Stimulated activated CD8-positive, alpha-beta memory T cell treated with anti-CD3 and anti-CD28 coated beads, Interleukin-2, amount 100 ng/mL, for 1 hour (primary cell): ENCODE measurements at places on chromosomes 13 and 19.

- no peak for DNase-seq
Observed at GRCh38 chr19:14497228-14497921, 1.4 kb upstream of the GIPC1 start.

DNA sequence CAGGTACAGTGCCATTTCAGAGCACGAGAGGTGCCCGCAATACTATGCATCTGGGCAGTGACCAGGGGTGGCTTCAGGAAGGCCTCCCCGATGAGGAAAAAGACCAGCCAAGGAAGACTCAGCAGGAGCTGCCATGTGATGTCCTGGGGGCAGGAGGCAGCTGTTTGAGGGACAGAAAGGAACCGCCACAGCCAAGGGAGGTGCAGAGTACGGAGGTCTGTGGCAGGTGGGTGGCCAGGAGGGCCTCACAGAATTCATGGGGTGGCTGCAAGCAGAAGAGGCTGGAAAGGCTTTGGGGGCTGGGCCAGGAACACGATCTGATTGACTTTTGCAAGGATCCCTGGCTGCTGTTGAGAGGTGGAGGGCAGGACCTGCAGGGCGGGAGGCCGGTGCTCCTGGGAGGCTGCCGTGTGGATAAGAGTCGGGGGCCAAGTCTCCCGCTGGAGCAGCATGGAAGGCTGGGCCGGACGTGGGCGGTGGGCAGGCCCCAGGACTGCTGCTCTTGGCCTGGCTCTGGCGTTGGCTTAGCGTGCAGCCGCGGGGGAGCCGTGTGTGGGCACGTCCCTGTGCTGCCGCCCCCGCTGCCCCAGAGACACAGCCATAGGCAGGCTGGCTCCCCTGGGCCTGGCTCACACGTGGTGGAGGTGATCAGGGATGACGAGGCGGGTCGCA is 29.1 kb downstream of the CEBPA start:
- DNase-seq: no peak

DNA sequence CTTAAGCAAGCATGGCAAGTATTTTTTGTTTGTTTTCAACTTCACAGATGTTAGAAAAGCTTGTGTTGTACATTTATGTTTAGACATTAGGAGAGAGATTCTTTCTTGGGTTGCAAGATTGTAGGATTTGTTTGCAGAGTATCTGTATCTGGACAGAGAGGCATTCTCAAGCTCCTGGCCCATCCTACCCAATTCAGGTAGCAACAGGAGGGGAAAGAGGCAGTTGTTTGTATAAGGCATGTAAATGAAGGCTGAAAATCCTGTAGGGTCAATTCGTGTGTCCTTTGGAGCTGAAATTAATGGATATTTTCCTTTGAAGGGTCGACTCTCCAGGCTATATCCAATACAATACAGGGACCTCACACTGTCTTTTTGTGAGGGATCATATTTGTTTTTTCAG is 147.3 kb downstream of the KCNRG start:
- no peak for DNase-seq

DNA sequence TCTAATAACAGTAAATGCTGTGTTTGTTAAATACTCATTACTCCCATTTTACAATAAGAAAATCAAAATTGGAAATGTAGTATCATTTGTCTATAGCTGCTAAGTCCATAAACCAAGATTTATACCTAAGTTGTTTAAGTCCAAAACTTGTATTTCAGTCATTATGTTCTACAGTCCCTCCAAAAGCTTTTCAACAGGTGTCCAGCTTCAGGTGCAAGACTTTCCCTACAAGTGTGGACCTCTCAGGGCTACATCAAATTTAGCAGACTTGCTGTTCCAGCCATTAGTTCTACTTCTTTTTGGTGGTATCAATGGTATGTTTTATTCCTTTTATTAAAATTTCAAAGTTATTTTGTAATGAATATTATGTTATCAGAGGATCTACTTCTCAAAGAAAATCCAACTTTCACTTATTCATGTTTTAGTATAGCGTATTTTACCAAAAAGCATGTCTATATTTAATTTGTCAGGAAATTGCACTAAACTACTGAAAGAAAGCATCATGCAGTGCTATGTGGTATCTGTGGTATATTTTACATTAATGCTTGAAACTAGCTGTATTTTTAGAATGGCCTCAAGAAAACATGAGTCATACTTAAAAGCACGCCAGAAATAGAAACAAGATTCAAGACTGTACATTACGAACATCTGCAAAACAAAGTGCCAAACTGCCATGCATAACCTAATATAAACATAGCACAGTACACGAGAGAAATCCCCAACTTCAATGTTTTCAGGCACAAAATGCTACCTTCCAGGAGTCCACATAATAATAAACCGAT is 44.5 kb downstream of the VWA8 start:
- no peak for DNase-seq

DNA sequence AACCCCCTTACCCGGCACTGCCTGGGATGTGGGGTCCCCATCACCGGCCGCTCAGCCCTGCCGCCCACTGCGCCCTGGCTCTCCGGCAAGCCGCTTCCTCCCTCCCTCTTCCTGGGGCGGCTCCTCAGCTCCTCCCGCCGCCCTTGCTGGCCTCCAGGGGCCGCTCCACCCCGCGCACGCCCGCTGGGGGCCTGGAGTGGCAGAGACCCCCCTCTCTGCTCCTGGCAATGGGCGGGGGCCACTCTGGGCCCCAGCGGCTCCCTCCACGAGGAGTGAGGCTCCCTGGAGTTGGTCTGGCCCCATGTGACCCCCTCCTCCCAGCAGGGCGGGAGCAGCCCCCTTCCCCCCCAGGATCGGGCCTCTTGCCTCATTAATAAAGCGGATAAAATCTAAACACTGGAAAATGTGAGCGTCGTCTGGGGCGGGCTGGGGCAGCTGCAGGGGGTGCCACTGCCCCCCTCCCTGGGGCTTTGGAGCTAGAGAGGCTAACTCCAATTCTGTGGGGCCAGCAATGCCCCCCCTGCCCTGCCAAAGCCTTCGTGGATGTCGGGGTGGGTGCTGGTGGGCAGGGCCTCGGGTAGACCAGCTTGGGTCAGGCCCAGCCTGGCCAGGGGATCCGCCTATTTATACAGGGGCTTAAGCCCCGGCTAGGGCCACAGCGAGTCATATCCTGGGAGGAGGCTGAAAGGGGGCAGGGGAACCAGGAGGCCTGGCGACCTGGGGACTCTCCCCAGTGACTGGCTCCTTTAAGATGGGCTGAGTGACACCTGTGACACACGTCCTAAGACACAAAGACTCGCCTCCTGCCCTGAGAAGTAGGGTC is at the start of gene PTGER1:
PTGER1 (minus strand) TSS at position 104 of the 823 bp plus-strand sequence. CDS start 1,034 bp downstream, outside the sequence.
- no peak for DNase-seq

- no peak for DNase-seq
Observed at GRCh38 chr19:33395561-33396550, 22.3 kb downstream of the CEBPG start.

DNA sequence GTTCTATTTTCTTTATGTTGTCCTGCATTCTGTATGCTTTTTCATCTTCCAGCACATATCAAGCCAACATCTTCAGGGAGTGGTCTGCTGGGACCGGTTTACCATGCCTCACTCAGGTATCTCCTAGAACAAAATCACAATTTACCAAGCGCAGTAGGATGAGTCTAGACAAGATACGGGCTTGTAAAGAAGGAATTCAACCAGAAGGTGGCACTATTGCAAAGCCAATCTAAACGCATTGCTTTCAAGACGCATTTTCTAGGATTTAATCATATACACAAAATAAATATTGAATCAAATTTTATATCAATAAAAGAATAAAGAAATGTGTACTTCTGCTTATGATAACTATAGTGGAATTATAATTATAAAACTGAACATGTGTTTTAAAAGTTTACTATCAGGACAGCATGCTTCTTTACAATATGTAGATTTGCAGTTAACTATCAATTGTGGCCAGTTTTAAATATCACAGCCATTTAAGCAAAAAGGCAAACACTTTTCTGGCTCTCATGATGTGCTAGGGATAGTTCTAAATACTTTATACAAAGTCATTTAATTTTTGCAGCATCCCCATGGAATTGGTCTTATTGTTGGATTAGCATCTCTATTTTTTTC is 16.1 kb upstream of the TPP2 start:
- no peak for DNase-seq

DNA sequence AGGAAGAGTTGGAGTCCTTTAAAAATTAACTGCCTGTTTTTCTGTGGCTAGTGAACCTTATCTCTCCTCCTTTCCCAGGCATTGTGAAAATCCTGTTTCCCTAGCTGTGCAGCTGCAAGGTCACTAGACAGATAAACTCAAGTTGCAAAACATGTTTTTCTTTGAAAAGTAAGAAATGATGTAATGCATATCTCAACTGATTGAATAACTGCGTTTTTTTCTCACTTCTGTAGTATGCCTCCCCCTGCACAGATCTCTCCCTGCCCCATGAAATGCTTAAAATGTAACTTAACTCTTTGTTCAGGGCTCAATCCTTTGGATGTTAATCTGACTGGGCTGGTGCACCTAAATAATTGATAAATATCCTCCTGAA is 27.7 kb upstream of the CYSLTR2 start:
- no peak for DNase-seq

DNA sequence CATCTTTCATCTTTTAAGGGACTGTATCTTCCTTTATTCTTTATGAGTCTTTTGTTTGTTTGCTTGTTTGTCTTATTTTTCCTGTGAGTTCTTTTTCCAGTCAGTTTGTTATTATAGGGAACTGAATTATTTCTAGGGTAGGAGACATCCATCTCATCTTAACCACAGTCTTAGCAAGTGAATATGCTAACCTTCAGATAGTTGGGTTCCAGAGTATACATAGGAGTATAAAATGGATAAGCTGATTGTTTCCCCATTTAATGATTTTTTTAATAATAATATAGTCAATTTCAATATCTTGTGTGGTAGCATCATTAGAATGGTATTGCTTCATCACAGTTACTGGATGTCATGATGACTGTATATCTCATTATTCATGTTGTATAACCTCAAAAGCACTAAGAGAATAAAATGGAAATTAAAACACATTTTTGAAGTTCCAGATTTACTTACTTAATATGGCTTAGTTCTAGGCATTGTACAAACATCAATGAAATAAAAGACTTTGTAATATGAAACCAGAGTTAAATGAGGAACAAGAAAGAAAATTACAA is 33.0 kb downstream of the GPC6 start:
- no peak for DNase-seq

- no peak for DNase-seq
Observed at GRCh38 chr19:47124937-47125668, 5.5 kb upstream of the SAE1 start.

DNA sequence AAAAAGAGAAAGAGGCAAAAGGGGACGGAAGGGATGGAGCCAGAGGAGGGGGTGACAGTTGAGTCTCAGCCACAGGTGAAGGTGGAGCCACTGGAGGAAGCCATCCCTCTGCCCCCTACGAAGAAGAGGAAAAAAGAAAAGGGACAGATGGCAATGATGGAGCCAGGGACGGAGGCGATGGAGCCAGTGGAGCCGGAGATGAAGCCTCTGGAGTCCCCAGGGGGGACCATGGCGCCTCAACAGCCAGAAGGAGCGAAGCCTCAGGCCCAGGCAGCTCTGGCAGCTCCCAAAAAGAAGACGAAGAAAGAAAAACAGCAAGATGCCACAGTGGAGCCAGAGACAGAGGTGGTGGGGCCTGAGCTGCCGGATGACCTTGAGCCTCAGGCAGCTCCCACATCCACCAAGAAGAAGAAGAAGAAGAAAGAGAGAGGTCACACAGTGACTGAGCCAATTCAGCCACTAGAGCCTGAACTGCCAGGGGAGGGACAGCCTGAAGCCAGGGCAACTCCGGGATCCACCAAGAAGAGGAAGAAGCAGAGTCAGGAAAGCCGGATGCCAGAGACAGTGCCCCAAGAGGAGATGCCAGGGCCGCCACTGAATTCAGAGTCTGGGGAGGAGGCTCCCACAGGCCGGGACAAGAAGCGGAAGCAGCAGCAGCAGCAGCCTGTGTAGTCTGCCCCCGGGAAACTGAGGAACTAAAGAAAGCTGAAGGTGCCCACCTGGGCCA is 2.5 kb downstream of the POLR1G start:
- DNase-seq: no peak

GRCh38 chr13:86201477-86201876 is 402.3 kb upstream of the SLITRK6 start:
- DNase-seq: no peak

GRCh38 chr19:2774083-2774679 is 8.9 kb downstream of the SGTA start:
- DNase-seq: no peak

DNA sequence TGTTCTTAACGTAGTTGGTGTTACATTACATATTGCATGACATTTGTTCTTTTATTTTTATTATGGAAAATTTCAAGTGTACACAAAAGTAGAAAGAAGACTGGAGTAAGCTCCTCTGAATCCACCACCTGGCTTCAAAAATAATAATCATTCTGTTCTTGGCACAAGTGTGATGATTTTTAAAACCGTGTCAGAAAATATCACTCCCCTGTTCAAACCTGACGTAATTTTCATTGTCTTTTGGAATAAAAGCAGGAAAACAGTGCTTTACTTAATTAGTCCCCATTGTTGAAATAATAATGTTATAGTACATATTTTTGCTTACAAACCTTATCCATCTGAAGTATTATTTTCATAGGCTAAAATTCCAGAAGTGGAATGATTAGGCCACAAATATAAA is 41.3 kb upstream of the SCEL start:
- no peak for DNase-seq

GRCh38 chr13:105921711-105922110 is 613.8 kb downstream of the EFNB2 start:
- DNase-seq: no peak

DNA sequence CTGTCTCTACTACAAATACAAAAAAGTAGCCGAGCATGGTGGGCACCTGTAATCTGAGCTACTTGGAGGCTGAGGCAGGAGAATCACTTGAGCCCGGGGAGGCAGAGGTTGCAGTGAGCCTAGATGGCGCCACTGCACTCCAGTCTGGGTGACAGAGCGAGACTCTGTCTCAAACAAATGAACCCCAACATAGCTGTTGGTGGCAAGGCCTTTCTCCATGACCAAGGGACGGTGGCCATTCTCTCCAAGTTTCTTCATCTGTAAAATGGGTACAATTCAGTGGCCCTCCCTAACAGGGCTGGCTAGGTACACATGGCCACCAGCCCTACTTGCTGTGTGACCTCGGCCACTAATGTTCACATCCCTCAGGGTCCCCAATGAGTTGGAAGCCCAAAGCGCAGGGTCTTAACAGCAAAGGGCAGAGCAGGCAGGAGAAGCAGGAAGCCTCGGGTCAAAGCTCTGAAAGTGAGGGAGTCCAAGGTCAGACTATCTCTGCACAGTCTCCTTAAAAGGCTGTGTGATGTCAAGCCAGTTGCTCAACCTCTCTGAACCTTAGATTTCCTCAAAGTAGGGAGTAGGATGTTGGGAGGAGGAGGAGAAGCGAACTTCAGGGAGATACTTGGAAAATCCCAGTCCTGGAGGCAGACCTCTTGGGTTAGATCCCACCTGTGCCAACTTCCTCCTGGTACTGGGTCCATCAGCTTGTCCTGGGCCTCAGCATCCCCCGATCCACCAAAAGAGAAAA is 2.7 kb downstream of the JUND start:
- DNase-seq: no peak

DNA sequence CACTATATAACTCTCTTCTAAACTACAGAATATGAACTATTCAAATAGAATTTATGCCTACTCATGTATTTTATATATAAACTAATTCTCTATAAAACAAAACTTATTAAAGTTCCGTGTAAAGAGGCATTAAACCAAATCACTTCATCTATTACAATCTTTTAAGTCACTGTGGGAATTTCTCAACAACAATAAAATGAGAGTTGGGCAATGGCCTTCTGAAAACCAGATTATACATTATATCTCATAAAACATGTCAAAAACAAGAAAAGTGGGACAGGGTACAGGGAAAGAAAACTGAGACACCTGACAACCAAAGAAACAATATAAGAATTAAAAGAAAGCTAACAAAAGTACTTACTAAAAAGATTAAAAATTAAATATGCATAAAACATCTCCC is 145.2 kb downstream of the DIAPH3 start:
- DNase-seq: no peak

GRCh38 chr19:5058521-5059212 is 89.8 kb downstream of the KDM4B start:
- no peak for DNase-seq
